ENCODE measurements at places on chromosomes 13 and 19. TPM values are rescaled to one million over a fixed set of nuclear protein-coding genes. Genes with fewer than 3 reads are reported as not detected.

USPL1 gene
- total RNA-seq = 16.2 TPM

SRRM5 gene
- not detected for total RNA-seq

CEACAM1 gene
- 0.52 TPM for total RNA-seq

MCEMP1 gene
- total RNA-seq = not detected

ZNF20 gene
- total RNA-seq = 2.1 TPM

PALM3 gene
- not detected for total RNA-seq

ERICH6B gene
- not detected for total RNA-seq

ZNF560 gene
- total RNA-seq = 0.52 TPM

ZNF681 gene
- 1.6 TPM for total RNA-seq

SMIM44 gene
- total RNA-seq = not detected

FGF21 gene
- total RNA-seq = not detected

ZNF793 gene
- 6.3 TPM for total RNA-seq

Measured in skeletal muscle tissue (tissue), 5 donors.